ENCODE measurements at places on chromosomes 2 and 18.

DNA sequence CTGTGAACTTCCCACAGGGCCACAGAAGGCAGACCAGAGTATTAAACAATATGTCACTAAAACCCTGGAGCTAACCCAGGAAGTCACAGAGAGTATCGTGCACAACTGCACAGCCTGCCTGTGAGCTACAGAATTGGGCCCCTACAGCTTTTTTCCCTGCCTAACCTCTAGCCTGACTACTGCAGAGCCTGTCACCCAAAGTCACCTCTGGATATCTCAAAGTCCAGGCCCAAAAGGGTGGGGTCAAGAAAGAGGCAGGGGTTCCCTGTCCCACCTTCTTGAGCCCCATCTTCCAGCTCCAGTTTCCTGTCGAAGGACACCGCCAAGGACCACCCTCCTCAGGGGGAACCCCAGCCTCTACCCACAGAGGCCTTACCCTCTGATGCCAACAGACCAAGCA, 13.5 kb downstream of the GAD1 start:
- no peak for DNase-seq

- no peak for DNase-seq
These were observed 198.9 kb upstream of the RAB6C start for GRCh38 chr2:129780316-129781270.

- no peak for DNase-seq
These were observed 45.2 kb upstream of the RAB6C start for GRCh38 chr2:129934044-129934822.

DNA sequence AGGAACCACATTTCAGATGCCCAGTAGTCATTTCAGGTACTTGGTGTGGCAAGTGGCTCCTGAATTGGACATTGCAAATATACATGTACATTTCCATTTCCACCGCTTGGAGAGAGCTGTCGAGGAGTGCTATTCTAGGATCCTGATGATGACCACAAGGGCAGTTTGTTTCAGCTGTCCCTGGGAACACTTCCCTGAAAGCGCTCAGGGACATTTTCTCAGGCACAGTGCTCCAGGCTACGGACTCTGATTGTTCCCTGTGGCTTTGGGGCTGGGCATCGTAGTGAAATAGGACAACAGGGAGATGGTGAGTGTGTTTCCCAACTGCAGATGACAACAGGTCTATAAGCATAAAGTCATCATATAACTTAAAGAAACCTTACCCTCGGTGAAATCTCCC, 3.1 kb downstream of the DBI start:
- no peak for DNase-seq

- no peak for DNase-seq
These were observed 553.3 kb upstream of the TNP1 start for GRCh38 chr2:217413193-217413592.

Data from stimulated activated CD4-positive, alpha-beta T cell treated with anti-CD3 and anti-CD28 coated beads, TNF-alpha, amount 100 ng/mL, for 48 hours (primary cell).